Mesangial cell (primary cell): ENCODE measurements at places on chromosomes 16 and 17. TPM values are rescaled to one million over a fixed set of nuclear protein-coding genes. Genes with fewer than 3 reads are reported as not detected.

Gene ATP1B2
- total RNA-seq = 0.13 TPM in 1 of 2 replicates, not detected in the other

Gene CCDC154
- 0.16 and 2.2 TPM in 2 replicates for total RNA-seq

Gene CES3
- under 0.01 and 0.38 TPM in 2 replicates for total RNA-seq

Gene PLCG2
- total RNA-seq = 1.3 and 2.2 TPM in 2 replicates

Gene RASD1
- total RNA-seq = 0.33 and 2.9 TPM in 2 replicates

Gene LAT
- 3.7 and 6.2 TPM in 2 replicates for total RNA-seq

Gene TMED6
- not detected in 2 replicates for total RNA-seq

Gene TMEM101
- total RNA-seq = 39.3 and 54.3 TPM in 2 replicates

Gene NPIPB9
- 0.38 TPM in 1 of 2 replicates, not detected in the other for total RNA-seq

Gene ZNF750
- total RNA-seq = not detected in 2 replicates

Gene WNT3
- total RNA-seq = 1.1 TPM in 2 replicates

Gene FSCN2
- 2.4 TPM in 1 of 2 replicates, not detected in the other for total RNA-seq

Gene PRSS27
- total RNA-seq = 1.3 and 2.0 TPM in 2 replicates

Gene CDK5RAP3
- total RNA-seq = 63.2 and 66.2 TPM in 2 replicates

Gene LGALS9
- total RNA-seq = 0.38 TPM in 1 of 2 replicates, not detected in the other

Gene KRT40
- not detected in 2 replicates for total RNA-seq

Gene METTL26
- 175 and 248 TPM in 2 replicates for total RNA-seq

Gene GRAPL
- total RNA-seq = not detected in 2 replicates

Gene CHCT1
- total RNA-seq = not detected in 2 replicates

Gene CRYM
- total RNA-seq = 7.5 TPM in 1 of 2 replicates, not detected in the other

Gene FADS6
- total RNA-seq = not detected in 2 replicates

Gene JPH3
- total RNA-seq = under 0.01 TPM in 1 of 2 replicates, not detected in the other
